ENCODE measurements at places on chromosomes 2 and 18.
A peak's percentile ranks its signal among the peaks of the same experiment; 100 is the strongest.

DNA sequence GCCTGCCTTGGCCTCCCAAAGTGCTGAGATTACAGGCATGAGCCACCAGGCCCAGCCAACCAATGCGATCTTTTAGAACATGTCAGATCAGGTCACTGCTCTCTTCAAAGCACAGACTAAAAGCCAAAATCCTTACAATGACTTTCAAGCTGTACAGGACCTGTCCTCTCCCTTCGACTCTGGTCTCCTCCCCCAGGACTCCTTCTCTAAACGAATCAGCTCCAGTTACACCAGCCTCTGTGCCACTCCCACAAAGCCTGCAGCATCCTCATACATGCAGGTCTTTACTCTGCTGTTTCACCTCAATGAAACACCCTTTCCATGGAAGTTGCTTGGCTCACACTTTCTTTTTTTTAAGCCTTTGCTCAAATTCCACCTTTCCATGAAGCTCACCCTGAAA, 436.0 kb downstream of the METTL4 start:
- DNase-seq = no peak

DNA sequence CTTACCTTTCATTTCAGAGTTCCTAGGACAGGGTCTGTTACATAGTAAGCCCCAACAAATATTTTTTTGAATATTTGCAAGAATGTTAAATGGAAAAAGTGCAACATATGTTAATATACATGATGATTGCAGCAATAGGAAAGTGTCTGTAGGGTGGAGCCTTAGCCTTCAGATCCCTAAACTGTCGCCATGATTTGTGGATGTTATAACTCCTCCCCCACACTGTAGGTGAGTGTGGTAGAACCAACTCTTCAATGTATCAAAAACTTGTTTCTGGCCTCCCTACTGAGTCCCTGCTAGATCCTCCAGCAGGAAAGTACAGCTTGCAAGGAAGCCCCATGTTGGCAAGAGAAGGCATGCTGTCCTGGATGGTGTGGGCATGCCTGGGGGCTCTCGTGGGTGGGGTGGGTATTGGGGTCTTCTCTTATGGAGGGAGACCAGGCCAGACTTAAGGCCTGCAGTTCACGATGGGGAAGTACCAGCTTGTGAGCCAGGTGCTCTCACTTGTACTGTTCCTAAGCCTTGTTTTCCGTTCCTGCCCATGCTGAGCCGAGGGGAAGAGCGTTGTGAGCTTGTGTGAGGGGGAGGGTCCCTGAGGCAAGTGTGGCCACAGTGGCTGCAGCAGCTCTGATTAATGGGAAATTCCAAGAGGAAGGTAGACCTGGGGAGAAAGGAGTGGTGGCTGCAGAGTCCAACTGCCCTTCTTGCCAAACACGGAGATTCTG, 11.4 kb downstream of the FHOD3 start:
- DNase-seq = no peak

- no peak for DNase-seq
Measured at GRCh38 chr2:102082571-102083392, 59.8 kb upstream of the IL1R1 start.

- no peak for DNase-seq
Measured at GRCh38 chr2:98372579-98372978, 26.3 kb downstream of the CNGA3 start.

DNA sequence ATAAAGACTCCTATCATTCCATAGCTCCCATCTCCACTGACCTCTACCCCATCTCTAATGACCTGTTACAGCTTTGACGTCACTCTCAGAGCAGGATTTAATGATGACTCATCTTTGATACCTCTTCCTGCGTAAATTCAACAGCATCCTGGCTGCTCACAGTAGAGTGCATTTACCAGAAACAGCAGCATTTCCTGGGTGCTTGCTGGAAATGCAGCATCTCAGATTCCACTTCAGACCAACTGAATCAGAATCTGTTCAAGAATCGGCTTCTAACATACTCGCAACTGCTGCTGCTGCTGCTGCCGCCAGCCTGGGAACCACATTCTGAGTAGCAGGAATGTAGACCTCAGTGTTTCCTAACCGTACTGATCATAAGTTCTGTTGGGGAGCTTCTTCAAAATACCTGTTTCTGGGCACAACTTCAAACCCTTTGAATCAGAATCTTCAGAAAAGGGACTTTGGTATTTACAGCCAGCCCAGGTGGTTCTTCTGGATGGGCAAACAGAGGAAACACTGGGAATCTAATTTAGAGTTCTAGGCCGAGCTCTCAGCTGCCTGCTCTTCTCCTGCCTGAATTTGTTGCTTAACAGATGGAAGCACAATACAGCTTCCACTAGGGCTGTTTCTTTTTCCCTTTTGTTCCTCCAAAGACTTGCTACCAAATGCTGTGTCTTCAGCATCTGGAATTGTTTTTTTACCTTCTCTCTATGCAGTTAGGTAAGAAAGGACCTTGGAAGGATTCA, 241.4 kb downstream of the NCKAP5 start:
- no peak for DNase-seq

- DNase-seq = no peak
Measured at GRCh38 chr18:36476433-36476832, 178.9 kb downstream of the FHOD3 start.

DNA sequence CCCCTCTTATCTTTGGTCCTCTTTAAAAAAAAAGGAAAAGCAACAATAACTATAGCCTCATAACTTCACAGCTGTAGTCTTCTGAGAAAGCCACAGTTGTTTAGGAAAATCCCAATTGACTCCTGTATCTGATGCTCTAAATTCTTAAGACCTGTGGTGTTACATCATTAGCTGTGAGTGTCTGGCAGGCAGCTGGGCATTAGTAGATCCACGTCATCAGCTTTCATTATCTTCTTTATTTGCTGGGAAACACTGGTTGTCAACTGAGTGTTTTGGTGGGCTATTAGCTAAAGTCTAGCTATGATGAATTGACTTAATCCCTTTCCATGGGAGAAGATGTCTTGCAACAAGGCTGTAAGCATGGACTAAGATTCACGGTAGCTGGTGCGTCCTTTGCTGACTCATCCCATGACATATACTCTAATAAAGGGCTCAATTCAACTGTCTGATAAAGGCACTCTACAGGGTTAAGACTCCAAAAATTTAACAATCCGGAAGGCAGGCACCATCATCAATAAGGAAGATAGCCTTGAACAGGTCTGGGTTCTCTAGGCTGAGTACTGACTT, 517.2 kb downstream of the PLCL1 start:
- no peak for DNase-seq

- DNase-seq = no peak
Measured at GRCh38 chr2:219506802-219507526, 7.3 kb upstream of the ASIC4 start.

DNA sequence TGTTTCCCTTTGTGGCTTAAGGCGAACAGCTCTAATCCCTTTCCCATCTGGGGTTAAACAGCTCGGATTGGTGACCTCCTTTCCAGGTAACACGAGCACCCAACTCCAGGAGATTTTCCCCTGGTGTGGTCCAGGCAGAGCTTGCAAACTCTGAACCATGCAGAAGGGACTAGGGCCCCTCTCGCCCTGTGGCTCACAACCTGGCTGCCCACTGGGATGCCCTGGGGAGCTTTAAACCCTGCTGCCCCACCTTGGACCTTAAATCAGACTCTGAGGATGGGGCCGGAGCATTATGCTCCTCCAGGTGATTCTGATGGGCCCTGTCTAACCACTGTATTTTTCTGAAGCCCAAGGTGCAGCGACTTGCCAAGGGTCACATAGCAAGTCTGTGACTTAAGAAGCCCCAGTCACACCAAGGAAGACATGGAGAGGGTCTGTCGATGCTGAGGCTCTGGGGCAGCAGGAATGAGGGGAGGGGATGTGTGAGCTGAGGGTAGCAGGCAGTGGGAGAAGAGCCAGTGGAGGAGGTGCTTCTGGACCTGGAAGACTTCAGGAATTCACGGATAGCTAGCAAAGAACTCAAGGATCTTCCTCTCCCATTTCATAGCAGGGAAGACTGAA, 5.9 kb downstream of the ARID5A start:
- no peak for DNase-seq

GRCh38 chr18:24490539-24490938, 30.1 kb downstream of the HRH4 start:
- DNase-seq = no peak

DNA sequence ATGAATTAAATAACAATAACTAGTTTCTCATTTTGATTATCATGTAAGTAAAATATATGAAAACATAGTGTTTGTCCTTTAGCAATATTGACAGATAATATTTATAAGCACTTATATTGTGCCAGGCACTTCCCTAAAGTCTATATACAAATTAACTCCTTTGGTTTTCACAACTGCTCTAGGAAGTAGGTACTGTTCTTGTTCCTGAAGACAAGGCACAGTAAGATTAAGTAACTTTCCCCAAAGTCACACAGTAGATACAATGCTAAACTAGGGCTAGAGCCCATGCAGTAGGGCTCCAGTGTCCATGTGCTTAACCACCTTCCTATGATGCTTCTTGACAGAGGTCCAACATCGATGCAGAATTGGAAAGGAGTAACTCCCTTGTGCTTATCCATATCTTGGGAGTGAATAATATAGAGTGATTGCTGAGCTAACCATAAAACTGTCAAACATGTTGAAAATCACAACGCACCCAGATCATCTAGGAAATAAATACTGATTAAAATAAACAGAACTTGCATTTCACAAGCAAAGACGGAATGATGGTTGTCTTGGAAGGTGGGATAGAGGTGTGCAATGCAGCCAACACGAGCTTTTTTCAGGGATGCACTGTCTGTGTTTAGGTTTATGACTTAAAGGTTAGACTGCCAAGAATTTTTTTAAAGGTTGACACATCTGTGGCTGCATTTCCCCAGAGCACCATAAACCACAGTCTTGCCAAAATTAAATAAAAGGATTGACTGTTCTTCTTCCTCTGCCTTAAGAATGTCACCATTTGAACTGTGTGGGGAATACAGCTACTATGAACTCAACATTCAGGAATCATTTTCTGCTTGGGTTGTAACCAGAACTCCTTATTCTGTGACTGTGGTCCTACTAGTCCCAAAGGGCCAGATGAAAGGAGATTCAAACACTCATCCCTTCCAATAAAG, 80.8 kb downstream of the ANKRD44 start:
- no peak for DNase-seq

DNA sequence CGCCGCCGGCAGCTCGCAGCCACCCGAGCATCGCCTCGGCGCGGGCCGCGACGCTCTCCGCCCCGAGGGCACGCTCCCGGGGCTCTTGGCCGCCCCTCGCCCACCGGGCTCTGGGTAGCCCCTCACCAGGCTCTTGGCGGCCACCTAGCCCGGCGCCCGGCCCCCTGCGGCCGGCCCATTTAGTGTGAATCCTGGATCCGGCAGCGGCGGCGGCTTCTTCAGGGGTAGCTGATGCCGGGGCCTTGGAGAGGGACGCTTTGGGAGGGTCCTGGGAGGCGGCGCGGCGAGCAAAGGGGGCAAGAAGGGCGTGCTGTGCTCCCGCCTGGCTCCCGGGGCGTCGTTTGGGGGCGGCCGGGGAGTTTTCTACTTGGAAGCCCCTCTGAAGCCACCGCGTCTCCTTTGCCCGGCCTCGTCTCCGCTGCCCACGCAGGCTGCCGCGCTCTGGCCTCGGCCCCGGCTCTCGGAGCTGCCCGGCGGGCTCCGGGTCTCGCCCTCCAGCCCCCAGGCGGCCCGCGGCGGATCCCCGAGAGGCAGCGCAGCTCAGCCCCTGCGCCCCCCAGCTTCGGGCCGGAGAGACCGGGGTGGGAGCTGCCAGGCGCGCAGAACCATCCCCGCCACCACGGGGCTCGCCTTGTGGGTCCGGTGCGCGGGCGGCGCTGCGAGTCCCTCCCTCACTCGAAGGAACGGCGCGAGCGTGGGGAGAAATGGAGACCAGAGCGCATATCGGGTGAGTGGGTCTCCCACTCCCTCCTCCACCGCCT, 509 bp downstream of the PIEZO2 start:
- DNase-seq = peak; percentile 46

- peak; percentile 52 for DNase-seq
Measured at GRCh38 chr2:74250189-74250631, 51.8 kb downstream of the MTHFD2 start.

DNA sequence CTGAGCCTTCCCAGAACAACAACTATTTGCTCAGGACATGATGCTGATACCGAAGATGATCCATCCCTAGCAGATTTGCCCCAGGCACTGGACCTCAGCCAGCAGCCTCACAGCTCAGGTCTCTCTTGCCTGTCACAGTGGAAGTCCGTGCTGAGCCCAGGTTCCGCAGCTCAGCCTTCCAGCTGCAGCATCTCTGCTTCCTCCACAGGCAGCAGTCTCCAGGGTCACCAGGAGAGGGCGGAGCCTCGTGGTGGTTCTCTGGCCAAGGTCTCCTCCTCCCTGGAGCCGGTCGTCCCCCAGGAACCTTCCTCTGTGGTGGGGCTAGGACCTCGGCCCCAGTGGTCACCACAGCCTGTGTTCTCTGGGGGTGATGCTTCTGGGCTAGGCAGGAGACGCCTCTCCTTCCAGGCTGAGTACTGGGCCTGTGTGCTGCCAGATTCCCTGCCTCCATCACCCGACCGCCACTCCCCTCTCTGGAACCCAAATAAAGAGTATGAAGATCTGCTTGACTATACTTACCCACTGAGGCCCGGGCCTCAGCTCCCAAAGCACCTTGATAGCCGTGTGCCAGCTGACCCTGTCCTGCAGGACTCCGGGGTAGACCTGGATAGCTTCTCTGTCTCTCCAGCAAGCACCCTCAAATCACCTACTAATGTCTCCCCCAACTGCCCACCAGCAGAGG, 15.4 kb downstream of the CEP68 start:
- DNase-seq = peak; percentile 58

GRCh38 chr2:30113617-30114293, 33.1 kb upstream of the YPEL5 start:
- no peak for DNase-seq

- no peak for DNase-seq
Measured at GRCh38 chr2:43553341-43553855, 42.4 kb downstream of the THADA start.

GRCh38 chr2:12839339-12839738, 122.6 kb downstream of the TRIB2 start:
- DNase-seq = no peak

- DNase-seq = no peak
Measured at GRCh38 chr2:205749078-205749477, 66.8 kb downstream of the NRP2 start.

GRCh38 chr18:33605250-33605649, 27.2 kb downstream of the ASXL3 start:
- no peak for DNase-seq

GRCh38 chr2:78541088-78541450, 484.4 kb upstream of the REG3G start:
- DNase-seq = no peak

DNA sequence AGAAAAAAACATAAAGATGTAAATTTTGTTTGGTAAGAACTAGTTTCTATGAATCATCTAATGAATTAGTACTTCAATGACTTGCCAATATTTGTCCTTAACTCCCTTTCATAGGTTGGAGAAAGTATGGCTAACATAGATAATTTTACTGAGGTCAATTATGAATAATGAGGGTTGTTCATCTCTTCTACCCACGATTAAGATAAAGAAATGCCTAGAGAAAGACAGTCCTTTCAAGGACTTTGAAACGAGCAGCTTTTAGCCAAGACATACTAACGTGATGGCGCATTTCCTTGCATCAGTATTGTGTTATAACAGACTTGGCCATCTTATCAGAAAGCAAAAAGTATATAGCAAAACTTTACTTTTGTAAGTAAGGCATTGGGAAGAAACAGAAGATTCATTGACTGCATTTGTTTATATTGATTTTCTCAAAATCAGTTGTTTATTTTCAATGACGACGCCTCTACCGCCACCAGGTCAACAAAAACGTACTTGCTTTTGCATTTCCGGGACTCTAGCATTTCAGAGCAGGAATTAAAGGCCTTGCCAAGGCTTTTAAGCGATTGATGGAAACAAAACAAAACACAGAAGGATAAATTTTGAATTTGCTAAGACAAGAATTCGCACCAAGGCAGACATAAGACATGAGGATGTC, 961 bp downstream of the RBM43 start:
- DNase-seq = no peak
